Daoy (cell line): ENCODE measurements at places on chromosomes 16 and 17. TPM values are rescaled to one million over a fixed set of nuclear protein-coding genes. Genes with fewer than 3 reads are reported as not detected.
A peak's percentile ranks its signal among the peaks of the same experiment; 100 is the strongest.

- DNase-seq = no peak
These were observed 16.8 kb upstream of the TRPV2 start for GRCh38 chr17:16398270-16399267.

- no peak for DNase-seq
These were observed 7.5 kb downstream of the PELP1 start for GRCh38 chr17:4696437-4696805.

GRCh38 chr17:3004925-3005324, 58.5 kb downstream of the OR1D5 start:
- no peak for DNase-seq

DNA sequence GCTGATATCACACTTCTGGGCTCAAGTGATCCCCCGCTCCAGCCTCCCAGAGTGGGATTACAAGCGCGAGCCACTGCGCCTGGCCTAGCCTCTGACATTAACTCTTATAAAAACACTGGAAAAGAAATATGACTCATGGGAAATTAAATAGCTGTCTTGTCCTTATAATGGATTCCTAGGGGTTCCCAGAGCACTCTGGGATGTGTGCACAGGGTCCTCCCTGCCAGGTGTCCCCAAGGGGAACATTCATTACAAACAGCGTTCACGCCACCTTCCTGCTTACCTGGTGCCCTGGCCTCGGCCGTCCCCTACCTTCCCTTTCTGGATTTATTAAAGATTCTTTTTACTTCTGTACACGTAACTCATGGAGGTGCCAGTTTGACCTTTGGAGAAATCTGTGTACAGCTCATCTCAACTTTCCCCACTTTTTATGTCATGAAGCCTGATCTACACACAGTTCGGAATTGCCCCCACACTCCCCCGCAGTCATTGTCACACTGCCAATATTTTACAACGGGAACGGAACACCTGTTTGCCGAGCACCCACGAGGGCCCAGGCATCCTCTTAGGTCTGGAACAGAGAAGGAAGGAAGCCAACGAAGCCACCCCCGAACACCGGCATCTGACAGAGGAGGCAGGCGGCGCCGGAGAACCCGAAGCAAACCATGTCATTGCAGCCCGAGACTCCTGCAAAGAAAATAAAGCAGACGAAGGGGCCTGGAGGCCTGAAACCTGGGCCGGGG, 39.7 kb upstream of the MEAK7 start:
- no peak for DNase-seq

Gene CDH16
- total RNA-seq = not detected in 2 replicates

Gene NHERF2
- total RNA-seq = 38.1 and 41.8 TPM in 2 replicates

GRCh38 chr16:82082543-82083244, 47.6 kb downstream of the HSD17B2 start:
- DNase-seq = peak; percentile 69

DNA sequence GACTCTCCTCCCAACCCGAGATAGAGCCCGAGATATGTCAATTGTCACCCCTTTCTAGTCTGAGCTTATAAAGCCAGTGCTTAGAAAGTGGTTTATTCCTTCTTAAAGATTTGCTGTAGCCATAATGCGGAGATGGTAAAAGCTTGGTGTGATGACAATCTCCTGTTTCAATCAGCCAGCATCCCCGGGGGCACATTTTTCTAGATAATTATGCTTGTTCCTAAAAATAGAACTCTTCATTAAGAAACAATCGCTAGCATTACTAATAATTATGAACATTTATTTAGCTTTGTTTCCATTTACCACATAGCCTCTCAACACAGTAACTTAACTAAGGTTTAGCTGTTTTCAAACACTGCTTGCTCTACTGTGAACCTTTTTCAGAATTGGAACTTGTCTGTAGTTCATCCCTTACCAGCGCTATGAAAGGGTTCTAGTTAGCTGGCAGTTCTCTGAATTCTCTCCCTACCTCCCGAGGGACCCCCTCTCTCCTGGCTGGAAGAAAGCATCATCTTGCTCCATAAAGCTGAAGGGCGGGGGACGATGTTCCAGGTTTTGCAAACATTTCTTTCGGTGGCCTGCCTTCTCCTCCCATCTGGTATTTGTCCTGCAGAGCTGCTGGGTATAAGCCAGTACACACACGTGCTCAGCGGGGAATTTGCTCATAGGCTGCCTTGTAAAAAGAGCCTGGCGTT, 922 bp upstream of the MRPL58 start:
- DNase-seq = peak; percentile 54

Gene HEATR9
- total RNA-seq = not detected in 2 replicates

Gene KIF2B
- not detected in 2 replicates for total RNA-seq

Gene CCL23
- not detected in 2 replicates for total RNA-seq

Gene SALL1
- 0.48 and 0.57 TPM in 2 replicates for total RNA-seq

Gene CIBAR2
- total RNA-seq = not detected in 2 replicates

Gene TBC1D3C
- 0.69 and 1.1 TPM in 2 replicates for total RNA-seq

Gene UMOD
- not detected in 2 replicates for total RNA-seq

Gene KRTAP4-1
- total RNA-seq = not detected in 2 replicates
